ENCODE measurements at places on chromosomes 16 and 17. TPM values are rescaled to one million over a fixed set of nuclear protein-coding genes. Genes with fewer than 3 reads are reported as not detected.

The CDRT4 gene
- total RNA-seq = 2.4 TPM

The E4F1 gene
- total RNA-seq = 38.9 TPM

The LRRC37A gene
- total RNA-seq = 2.9 TPM

The PLD6 gene
- 0.23 TPM for total RNA-seq

The OR4D1 gene
- total RNA-seq = not detected

The NPIPB5 gene
- 159 TPM for total RNA-seq

DNA sequence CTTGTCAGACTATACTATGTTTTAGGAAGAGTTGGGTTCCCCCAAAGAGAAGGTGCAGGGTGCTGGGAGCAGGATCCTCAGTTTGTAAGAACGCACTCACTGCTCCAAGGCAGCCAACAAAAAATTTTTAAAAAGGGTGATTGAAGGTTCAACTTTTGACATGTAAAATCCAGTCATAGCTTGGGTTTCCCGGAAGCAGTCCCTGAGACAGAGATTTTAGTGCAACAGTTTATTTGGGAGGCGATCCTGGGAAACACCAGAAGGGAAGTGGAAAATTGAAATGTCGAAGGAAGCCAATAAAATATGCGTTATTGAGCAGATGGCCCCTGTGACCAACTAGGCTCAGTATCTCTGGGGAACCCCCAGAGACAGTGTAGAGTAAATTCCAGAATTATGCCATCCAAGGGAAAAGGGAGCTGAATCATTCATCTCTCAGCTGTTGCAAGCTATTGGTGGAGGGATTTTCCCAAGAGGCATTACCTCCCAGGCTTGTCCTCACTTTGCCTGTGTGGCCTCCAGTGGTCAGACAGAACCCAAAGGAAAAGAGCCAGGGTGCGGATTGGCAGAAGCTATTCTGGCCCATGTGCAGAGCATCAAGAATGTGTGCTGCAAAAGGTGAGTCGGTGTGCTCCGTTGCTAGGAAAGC lies 72.9 kb downstream of the HS3ST3B1 start:
- no peak for DNase-seq

GRCh38 chr16:89430436-89431157 lies 59.8 kb downstream of the ANKRD11 start:
- no peak for DNase-seq

DNA sequence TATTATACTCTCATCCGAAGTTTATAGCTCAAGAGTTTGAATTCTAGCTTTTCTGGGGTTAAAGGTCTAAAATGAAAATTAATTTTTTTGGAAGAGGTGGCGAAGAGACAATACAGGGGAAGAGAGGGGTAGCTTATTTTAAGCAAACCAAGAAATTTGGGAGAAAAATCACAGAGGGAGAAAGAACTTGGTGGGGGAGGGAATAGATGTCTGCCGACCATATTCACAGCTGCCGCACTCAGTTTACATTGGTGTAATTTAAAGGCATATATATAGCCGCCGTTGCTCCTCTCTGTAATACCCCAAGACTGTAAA lies 6.5 kb upstream of the ZFHX3 start:
- DNase-seq = no peak

DNA sequence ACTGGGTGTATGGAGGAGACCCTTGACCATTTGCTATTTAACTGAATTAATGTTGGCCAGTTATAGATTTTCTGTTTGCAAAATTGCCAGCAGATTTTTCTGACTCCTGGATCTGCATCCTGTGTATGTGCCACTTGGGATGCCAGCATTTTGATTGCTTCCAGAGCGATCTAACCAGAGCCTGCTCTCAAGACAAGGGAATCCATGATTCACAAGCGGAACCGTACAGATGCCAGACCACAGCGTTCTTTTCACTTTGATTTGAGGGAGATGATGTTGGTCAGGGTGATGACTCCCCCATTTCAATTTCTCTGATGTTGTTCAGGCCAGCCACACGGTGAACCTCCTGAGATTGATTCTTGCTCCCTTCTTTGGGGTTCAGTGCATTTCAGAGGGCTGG lies 228.7 kb downstream of the CDH13 start:
- no peak for DNase-seq

DNA sequence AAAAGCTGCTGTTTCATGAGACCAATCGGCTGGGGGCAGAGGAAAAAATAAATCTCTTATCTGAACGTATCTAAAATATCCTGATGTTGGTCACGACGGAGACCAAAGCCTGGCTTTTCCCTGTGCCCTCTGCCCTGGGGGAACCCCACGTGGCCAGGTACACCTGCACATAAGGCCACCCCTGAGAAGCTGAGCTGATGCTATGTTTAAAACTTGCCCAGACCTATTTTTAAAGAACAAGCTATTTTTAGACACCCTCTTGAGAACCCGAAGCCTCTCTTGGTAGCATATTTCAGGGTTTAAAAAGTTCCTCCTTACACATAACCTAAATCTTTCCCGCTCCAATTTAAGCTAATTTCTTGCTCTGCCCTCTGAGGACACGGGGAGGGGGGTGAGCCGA lies 210.4 kb downstream of the GSG1L start:
- no peak for DNase-seq

DNA sequence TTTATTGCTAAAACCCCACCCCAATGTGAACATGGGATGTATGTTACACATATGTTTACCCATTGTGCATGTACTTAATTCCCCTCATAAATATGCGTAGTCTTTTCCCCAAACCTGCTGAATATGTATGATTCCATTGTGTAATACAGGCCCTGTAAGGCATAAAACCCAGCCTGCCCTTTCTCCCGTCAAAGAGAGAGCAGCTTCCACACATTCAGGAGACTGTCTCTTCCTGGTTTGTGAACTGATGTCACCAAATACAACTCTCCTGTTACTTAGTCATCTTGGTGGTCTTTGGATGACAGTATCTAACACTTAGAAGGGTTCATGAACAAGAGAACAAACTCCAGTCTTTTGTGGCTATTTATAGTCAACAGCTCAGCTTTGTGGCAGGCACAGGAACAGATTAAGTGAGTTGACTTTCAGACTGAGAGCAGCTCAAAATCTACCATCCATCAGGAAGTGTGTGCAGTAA lies 24.7 kb upstream of the TMC7 start:
- peak; percentile 2 for DNase-seq

- no peak for DNase-seq
Measured at GRCh38 chr17:82817947-82818346, 21.9 kb downstream of the ZNF750 start.

- no peak for DNase-seq
Measured at GRCh38 chr17:79478051-79478461, 132.8 kb downstream of the RBFOX3 start.

DNA sequence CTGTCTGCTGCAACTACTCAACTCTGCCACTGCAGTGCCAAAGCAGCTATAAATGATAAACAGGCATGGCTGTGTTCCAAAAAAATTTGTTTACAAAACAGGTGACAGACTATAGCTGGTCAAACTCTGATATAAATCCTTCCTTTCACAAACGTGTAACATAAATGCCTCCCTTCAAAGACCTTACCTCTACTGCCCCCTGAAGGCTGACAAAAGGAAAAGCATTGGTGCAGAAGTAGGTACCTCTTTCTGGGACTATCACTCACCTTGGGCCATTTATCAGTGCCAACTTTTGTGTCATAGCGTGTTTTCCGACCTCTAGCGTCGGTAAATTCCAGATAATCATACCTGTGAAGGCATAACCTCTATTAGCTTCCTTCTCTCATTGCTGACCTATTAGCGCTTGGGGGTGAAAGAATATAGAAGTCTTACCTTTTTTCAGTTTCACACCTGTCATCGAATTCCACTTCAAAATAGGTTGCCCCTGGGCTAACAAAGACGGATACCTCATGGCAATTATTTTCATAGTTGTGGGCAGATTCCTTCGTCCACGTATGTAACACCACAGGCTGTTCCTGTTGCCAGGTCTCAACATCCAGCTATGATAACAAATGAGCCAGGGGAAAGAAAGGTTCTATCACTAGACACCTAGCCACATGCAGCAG lies 67.9 kb downstream of the ZZEF1 start:
- DNase-seq = no peak

GRCh38 chr17:17149520-17150447 lies 56.3 kb downstream of the PLD6 start:
- no peak for DNase-seq

DNA sequence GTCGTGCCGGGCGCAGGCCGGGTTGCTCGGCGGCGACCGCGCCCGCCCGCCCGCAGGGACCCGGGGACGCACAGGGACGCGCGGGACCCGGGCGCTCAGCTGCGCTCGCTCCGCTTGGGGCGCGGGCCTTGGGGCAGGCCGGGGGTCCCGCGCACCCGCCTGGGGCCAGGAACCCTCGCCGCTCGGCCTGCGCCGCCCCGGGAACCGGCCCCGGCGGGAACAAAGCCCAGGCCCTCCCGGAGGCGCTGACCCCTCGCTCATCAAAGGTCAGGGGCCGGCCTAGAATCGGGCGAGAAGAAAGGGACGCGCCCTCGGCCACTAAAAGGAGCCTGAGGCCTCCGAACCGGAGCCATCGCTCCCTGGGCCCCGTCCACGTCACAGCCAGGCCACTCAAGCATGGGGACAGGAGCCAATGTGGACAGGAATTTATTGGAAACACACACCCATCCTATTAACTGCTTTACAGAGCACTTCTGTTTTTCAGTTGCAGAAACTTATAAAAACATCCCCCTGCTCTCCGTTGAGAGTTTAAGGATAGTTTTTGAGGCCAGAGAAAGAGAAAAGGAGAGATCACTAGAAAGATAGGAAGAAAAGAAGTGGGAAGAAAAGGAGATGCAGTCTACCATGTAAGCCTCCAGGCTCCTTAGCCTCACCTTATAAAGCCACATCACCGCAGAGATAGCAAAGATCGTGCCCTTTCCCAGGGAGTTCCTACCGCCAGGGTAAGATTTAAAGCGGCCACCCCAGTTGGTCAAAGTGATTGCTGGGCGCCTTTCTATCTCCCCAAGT lies 558 bp upstream of the ZFHX3 start:
- peak; percentile 79 for DNase-seq

DNA sequence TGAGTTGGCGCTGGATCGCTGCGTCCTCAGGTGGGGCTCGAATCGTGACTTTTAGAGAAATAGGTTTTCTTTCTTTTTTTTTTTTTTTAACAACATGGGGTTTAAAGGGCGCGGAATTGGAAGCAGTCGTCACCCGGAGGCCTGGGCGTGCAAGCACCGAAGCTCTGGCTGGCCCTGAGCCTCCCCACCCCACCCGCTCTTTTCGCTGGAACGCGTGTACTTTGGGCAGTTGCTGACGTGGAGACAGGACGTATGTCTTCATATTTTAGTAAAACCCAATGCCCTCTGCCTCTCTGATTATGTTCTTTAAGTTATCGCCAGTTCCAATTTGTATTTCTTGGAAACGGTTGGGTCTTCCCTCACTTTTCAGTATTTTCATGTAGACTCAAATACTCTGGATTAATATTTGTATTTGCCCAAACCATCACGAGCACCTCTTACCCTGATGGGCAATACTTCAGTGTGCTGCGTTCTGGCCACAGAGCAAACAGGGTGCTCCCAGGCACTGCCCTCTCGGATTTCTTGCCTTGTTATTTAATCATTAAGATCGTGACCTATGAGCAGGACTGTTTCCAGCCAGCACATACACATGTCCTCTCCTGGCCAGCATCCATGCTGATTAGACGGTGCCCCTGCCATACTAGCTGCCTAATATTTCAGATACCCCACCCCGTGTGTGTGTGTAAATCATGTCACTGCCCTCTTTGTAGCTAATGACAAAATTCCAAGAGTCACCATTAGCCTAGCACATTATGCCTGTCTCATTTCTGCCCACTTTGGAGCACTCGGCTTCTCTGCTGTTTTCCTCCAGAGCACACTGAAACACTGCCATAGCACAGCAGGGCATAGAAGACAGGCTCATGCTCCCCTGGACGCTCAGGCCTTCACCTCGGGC lies 805 bp upstream of the C16orf95 start:
- no peak for DNase-seq

GRCh38 chr16:54342966-54343365 lies 56.4 kb upstream of the IRX3 start:
- DNase-seq = no peak

- no peak for DNase-seq
Measured at GRCh38 chr16:20259541-20259940, 67.8 kb downstream of the GP2 start.

DNA sequence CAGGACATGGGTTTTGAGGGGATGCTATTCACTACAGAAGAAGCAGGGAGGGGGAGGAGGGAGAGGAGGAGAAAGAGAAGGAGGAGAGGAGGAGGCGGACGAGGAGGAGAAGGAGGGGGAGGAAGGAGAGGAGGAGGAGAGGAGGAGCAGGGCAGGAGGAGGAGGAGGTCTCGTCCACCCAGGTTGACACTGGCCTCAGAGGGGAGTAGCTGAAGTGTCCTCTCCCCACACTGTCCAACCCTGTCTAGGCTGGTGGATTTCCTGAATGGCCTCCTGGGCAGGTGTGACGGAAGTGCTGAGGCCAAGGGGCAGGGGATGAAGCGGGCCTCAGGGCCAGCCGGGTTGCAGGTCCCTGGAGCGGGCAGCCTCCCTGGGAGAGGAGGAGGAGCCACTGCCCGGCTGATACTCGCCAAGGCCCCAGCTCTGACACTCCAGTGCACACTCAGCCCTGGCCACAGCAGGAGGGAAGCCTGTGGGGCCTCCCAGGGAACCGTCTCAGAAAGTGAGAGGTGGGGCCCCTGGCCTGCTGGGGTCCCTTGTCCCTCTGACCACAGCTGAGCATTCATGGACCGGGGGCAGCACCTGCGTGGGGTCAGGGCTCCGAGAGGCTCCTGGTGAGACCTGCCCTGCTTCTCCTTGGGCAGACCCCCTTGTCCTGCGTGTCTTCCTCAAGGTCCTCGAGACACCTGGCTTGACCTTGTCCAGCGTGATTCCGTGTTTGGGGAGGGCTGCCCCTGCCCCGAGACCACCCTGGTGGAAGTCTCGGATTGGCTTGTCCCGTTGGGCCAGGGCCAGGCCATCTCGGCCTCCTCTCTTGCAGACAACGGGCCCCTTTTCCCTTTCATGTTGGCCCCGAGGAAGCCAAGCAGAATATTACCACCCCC lies 200.6 kb upstream of the CIBAR2 start:
- DNase-seq = peak; percentile 32

- DNase-seq = no peak
Measured at GRCh38 chr16:20906341-20907255, 6.0 kb downstream of the LYRM1 start.

DNA sequence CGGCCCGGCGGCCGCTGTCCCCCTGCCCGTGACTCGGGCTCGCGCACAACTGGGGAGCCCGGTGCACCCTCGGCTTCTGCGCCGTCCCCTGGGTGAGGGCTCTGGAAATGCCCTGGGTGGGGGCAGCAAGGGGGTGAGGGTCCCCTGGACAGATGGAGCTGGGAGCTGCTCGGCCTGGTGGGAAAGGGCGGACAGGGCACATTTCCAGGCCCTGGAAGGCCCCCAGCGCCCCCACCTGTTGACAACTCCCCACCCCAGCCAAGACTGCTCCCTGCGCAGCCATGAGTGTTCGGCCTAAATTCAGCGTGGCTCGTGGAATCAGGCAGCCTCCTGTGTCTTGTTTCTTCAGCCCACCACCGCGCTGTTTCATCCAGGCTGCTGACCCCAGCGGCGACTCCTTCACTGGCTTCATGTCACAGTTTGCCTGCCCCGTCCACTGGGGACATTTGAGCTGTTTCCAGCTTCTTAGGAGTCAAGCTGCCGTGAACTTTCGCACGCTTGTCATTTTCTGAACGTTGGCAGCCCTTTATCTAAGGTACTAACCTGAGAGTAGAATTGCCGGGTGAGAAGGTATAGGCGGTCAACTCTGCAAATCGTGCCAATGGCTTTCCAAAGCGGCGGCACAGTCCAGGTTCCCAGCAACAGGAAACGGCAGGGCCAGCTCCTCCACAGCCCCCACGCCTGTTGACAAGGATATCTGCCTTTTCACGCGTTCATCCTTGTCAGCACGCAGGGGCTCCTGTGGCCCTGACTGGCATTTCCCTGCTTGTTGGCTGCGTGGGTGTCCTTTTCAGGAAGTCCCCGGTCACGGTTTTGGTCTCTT lies 895 bp downstream of the UTS2R start:
- DNase-seq = no peak

Data from neural crest cell (in vitro differentiated cells).